ENCODE measurements at places on chromosomes 11 and 22. TPM values are rescaled to one million over a fixed set of nuclear protein-coding genes. Genes with fewer than 3 reads are reported as not detected.

The OR51E1 gene
- total RNA-seq, result not detected

The KDELR3 gene
- total RNA-seq, result 7.8 TPM

The CCDC15 gene
- total RNA-seq, result 3.1 TPM

The OR52A1 gene
- 12.2 TPM for total RNA-seq

The SYT13 gene
- total RNA-seq, result 12.3 TPM

The TMEM191B gene
- 1.2 TPM for total RNA-seq

DNA sequence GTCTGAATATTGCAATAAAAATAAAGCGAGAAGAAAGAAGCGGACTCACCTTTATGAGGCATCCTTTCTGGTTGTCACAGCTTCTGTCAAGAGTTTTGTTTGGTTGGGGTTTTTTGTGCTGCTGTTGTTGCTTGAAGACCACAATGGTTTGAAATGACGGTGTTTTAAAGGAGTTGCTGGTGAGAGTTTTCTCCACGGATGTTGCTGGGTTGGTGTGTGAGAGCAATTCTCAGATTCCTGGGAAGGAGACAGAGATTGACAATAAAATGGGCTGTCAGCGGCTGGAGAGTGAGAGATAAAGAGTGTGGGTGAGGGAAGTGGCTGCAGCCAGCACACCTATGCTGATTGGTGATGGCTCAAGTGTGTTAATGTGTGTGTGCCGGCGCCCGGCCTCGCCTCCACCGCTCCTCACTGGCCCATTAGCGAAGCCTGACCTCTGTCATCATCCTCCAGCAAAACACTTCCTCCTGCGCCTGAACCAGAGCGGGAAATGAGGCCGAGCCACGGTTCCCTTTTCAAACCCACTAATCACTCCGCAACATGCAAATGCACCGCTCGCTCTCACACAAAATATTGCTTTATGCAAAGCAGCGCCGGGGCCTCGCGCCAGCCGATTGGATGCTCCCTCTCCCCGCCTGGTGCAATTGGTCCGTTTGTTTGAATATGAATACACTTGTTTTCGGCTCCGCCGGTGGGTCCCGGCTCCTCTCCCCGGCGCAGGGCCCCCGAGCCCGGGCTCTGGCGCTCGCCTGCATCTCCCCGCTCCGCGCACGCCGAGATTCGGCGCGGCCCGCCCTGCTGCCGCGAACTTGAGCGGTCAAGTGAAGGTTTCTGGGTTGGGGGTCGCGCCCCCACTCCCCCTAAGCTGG is at the start of gene PAX6:
Gene PAX6 (minus strand): TSS at position 544 of the 869 bp plus-strand sequence. CDS start 4,911 bp downstream, outside the sequence.
- DNase-seq, result no peak

GRCh38 chr11:34274712-34275398 is 83.0 kb downstream of the ABTB2 start:
- DNase-seq, result no peak

DNA sequence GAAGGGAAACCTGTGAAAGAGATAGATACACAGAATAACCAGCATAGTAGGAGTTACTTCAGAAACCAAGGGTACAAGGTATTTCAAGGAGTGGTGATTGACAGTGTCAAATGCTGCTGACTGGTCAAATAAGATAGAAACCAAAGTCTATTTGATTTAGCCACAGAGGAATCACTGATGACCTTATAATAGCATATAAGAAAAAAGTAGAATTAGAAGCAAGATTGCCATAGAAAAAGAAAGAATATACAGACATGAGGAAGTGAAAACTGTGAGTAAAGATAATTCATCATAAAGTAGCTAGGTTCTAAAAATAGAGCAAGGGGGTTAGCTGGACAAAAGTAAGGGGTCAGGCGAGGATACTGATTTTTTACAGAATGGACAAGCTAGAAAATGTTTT is 14.2 kb downstream of the ZBTB44 start:
- DNase-seq, result no peak

- DNase-seq, result no peak
Observed at GRCh38 chr22:48635816-48636215, 1191.9 kb downstream of the BRD1 start.

- DNase-seq, result no peak
Observed at GRCh38 chr11:8597182-8597581, 3.2 kb upstream of the STK33 start.

- DNase-seq, result no peak
Observed at GRCh38 chr22:37358917-37359316, 68.4 kb downstream of the ELFN2 start.

- no peak for DNase-seq
Observed at GRCh38 chr11:105618343-105618955, 8.6 kb downstream of the GRIA4 start.

- DNase-seq, result no peak
Observed at GRCh38 chr11:47220401-47220821, 5.6 kb downstream of the DDB2 start.

DNA sequence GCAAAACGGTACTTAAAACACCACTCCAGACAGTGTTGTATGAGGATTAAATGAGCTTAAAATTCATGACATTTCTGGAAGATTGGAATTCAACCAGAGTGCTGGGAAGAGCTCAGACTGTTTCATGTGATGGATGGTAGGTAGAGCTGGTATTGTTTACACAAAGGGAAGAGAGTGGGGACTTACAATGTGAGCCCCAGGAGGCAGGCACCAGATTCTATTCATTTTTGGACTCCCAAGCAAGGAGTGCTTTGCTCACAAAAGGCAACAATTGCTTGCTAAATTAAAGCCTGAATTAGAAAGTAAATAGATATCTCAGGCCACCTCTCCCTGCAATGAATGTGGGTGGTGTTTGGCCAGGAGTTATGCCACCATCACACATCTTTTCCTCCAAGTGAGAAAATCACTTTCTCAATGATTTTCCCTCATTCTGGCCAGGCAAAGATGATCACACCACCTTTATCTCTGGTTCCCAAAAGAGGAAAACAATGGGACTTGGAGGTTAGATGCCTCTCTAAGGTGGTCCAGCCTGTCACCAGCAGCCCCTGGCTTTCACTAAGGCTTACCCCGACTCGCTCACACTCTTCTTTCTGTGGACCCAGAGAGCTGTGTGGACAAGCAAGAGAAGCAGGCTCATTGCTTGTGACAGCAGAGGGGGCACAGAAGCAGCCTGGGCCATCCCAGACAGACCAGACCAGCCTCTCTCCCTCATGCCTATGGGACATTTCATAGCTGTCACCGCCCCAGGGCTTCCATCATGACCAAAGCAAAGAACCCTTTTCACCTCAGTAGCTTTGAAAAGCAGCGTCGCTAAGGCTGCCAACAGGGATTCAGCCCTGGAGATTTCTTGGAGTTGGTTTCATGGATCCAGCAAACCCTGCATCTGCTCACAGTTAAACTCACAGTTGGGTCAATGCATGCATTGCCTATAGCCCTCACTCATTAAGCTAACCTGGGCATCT is 63.5 kb upstream of the DRD2 start:
- DNase-seq, result no peak

- DNase-seq, result no peak
Observed at GRCh38 chr11:76890329-76890728, 29.6 kb downstream of the ACER3 start.

DNA sequence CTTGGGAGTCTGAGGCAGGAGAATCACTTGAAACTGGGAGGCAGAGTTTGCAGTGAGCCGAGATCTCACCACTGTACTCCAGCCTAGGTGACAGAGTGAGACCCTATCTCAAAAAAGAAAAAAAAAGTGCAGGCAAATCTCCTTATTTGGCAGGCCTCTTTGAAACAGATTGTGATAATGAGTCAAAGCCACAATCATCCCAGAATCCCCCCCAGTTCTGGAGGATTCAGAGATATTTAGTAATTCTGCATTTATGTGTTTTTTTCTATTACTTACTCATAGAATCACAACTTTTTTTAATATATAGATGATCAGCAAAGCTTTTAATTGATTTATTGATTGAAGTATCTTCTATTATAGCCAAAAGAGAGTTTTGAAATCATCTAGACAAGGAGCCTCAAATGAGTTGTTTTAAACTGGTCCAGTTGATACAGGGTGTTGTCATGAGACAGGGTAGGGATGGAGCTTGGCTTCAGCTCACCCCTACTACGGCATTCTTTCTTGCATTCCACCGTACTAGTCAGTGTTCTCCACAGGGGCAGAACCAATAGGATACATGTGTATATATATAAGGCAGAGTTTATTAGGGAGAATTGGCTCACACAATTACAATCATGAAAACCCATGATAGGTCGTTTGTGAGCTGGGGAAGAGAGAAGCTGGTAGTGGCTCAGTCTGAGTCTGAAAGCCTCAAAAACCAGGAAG is 39.3 kb upstream of the SORL1 start:
- no peak for DNase-seq

DNA sequence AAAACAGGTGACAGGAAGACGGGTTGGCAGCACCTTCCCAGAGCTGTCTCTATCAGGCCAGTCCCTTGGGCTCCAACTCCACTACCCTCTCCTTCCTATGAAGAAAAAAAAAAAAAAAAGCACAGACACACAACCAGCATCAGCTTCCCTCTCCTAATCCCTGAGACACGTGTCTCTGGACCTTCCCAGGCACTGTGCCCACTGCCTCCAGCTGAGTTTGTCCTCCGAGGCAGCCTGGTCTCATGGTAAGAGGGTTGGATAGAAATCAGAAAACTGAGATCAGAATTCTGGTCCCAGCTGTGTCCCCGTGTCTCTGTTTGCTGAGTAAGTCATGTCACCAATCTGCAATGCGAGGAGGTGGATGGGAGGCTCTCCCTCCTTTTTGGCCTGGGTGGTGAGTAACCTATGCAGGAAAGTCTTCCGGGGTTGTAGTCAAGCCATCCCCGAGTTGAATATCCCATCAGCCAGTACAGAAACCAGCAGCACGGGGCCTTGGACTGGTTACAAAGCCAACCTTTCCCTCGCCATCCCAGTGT is 193.7 kb upstream of the TBCEL start:
- no peak for DNase-seq

DNA sequence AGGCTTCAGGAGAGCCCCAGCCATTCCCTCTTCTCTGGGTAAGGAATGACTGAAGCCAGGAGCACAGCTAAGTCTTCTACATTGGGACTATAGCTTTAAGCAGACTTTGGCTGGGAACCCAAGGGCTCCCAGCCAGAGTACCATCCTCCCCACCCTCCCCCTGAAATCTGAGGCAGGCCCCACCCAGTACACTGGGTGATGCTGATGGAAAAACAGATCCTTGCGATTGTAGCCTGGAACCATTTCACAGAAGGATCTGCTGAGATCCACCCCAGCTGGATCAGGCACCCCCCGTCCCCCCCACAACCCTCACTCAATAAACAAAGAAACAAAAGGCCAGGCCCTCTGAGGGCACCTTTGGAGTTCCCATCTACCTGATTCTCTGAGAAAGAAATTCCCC is 39.8 kb downstream of the IL18BP start:
- no peak for DNase-seq

GRCh38 chr11:106271086-106271485 is 193.6 kb downstream of the AASDHPPT start:
- no peak for DNase-seq

- DNase-seq, result no peak
Observed at GRCh38 chr22:46140989-46141928, 9.1 kb upstream of the PPARA start.

DNA sequence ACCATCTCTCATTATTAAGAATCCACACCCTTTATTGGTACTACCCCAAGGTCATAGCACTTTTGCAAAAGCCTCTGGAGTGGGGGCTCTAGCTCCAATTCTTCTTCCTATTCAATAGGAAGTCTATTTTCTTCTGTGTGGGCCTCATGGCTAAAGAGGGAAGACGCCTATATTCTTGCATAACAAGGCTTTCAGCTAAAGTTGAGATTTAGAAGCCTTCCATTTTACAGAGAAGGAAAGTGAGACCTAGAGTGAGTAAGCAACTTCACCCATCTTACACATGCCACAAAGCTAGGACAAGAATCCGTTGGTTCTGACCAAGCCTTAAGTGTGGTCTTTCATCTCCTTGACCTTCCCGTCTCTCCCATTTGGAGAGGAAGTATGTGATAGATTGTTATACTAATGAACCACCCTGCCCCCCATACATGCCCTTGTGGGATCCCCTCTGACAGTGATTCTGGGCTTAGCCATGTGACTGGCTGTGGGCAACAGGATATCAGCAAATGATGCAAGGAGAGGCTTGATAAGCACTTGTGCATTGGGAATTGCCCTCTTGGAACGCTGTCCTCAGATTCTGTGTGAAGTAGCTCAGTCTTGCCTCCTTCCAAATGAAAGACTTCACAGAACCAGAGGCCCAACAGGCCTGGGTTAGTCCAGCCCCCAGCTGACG is 12.3 kb downstream of the BACE1 start:
- DNase-seq, result no peak

DNA sequence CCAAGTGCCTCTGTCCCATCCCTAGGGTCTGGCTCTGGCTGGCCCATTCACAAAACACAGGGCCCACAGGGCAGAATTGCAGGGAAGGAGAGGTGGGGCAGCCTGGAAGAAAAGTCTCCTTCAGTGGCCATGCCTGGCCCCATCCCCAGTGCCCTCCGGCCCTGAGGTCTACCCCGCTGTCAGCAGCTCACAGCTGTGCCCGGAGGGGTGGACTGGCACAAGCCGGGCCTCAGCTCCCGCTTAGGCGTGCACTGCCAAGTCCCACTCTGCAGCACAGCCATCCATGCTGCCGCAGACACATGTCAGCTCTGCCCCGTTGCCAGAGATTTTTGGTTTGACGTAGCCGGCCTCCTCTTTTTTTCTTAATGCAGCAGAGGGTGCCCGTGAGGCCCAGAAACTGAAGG is 3.9 kb upstream of the SCN2B start:
- peak; percentile 77 for DNase-seq
